Naive B cell (primary cell): ENCODE measurements at places on chromosomes 5 and 9.

- H3K36me3 ChIP-seq = no peaks in the 10 kb centered on the region
- no peak overlapping the region for H3K4me3 ChIP-seq
- H3K27ac ChIP-seq = no peak overlapping the region
- no peaks in the 10 kb centered on the region for H3K27me3 ChIP-seq
Measured at GRCh38 chr9:27967210-27967609, 393.9 kb upstream of the C9orf72 start.

DNA sequence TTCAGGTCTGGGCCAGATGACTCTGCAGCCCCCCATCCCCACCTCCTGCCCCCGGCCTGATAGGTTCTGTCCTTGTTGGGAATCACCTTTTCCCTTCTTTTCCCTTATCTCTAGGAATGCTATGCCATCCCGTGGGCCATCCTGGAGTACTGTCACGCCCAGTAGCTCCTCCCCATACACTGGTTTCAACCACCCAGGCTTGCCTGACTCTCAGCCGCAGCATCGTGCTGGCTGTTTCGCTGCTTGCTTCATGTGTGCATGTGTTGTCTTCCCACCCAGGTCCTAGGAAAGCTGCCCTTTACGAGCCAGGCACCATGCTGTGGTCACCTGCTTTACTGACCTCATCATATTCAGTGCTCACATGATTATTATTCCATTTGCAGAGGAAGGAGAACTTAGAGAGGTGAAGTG, 71.8 kb downstream of the ANGPTL2 start:
- no peak overlapping the region for H3K4me3 ChIP-seq
- peaks cover 14% of the 10 kb centered on the region for H3K4me1 ChIP-seq
- H3K27ac ChIP-seq = no peak overlapping the region
- H3K36me3 ChIP-seq = no peaks in the 10 kb centered on the region
- DNase-seq = no peak

DNA sequence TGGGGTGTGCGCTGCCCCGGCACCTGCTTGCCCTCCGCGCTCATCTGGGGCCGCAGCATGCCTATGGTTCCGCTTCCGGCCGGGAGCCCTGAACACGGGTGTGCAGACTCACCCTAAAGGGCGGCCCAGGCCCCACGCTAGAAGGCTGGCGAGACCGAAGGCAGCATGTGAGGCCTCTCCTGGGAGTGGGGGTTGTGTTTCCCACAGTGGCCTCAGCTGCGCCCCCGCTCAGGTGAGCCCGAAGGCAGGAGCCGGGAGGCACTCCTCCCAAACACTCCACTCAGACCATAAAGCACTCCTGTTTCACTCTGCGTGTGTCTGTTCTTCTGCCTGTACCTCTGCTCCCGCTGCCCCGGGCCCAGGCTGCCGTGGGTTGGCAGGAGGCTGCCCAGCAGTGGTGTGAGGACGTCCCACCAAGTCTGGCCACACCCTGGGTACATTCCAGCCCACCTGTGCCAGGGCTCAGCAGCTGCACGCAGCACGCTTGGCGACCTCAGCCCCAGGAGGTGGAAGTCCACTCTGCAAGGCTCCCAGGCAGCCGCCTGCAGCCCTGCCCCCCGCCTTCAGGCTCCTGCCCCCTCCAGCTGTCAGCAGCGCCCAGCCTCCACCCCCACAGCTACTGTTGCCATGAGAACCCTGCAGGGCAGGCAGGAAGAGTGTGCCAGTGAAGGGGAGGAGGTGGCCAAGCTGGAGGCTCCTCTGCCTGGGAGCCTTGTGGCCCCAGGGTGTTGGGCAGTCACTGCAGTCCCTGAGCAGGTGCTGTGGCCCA, 1.2 kb upstream of the AJM1 start:
- H3K36me3 ChIP-seq = no peaks in the 10 kb centered on the region
- no peak for DNase-seq
- no peak overlapping the region for H3K4me3 ChIP-seq
- H3K4me1 ChIP-seq = peaks cover 22% of the 10 kb centered on the region

- H3K4me3 ChIP-seq = no peak overlapping the region
- peak overlapping the region; percentile 57 for H3K27ac ChIP-seq
- no peaks in the 10 kb centered on the region for H3K36me3 ChIP-seq
- DNase-seq = no peak
- peaks cover 7% of the 10 kb centered on the region for H3K4me1 ChIP-seq
Measured at GRCh38 chr9:22036866-22037626, 27.9 kb upstream of the CDKN2B start.

GRCh38 chr9:68851657-68852056, 146.6 kb downstream of the PIP5K1B start:
- H3K27ac ChIP-seq = peak overlapping the region; percentile 5
- DNase-seq = no peak
- no peak overlapping the region for H3K4me3 ChIP-seq
- peaks cover 25% of the 10 kb centered on the region for H3K36me3 ChIP-seq
- peaks cover 19% of the 10 kb centered on the region for H3K4me1 ChIP-seq
- no peaks in the 10 kb centered on the region for H3K27me3 ChIP-seq

DNA sequence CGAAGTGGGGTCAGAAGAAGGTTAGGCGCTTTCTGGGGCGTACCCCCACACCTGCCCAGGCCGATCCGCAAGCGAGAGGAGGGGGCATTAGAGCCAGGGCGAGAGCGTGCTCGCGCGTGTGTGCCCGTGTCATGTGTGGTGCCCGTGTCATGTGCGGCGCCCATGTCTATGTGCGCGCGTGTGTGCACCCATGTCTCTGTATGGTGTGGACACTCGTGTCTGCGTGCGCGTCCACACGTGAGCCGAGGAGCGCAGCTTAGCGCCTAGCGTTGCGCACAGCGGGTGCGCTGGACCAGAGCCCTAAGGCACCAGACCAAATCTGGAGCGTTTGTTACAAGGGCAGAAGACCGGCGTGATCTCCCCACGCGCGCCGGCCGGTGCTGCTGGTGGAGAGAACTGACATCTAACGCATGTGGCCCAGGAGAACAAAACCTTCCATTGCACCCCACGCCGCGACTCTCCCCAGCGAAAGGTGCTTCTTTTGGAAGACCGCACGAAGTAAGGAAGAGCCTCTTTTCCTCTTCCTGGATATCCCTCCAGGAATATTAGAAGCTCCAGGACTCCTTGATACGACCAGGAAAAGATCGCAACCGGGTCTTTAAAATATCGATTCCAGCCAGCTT, 644 bp downstream of the NIM1K start:
- no peaks in the 10 kb centered on the region for H3K36me3 ChIP-seq
- H3K27me3 ChIP-seq = peaks cover 25% of the 10 kb centered on the region
- H3K4me1 ChIP-seq = peaks cover 30% of the 10 kb centered on the region
- H3K4me3 ChIP-seq = peak overlapping the region; percentile 83
- H3K27ac ChIP-seq = no peak overlapping the region
- DNase-seq = no peak

DNA sequence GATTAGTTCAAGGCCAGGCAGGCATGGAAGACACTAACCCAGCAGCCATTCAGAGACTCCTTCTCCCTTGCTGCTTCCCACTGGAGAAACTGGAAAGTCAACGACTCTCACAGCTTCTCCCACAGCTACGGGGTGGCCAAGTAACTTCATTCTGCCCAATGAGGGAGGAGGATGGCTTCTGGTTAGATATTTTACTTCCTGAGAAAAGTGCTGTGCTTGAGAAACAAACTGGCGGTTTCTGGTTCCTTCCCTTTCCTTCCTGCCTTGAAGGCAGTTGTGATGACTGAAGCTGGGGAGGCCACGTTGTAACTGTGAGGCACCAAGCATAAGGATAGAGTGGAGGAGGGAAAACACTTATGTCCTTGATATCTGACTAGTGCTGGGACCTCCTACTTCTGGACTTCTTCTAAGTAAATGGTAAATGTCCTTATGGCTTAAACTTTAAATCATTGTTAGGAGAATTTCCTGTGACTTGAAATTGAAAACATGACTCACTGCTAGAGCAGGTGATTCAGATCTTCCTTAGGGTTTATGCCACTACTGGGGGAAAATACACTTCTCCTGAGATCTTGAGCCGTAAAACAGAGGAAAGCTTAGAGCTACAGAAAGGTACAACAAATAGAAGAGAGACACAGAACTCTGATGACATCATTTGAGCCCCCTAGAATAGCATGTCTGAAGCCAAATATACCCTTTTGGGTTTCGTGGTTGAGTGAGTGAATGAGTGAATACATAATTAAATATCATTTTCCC, 3.1 kb upstream of the GNPDA1 start:
- H3K36me3 ChIP-seq = peaks cover 4% of the 10 kb centered on the region
- H3K4me1 ChIP-seq = peaks cover 57% of the 10 kb centered on the region
- DNase-seq = no peak
- peak overlapping the region; percentile 0 for H3K4me3 ChIP-seq
- peaks cover 14% of the 10 kb centered on the region for H3K27me3 ChIP-seq

GRCh38 chr9:78354324-78354973, 57.5 kb downstream of the PSAT1 start:
- no peak for DNase-seq
- no peaks in the 10 kb centered on the region for H3K27me3 ChIP-seq
- H3K36me3 ChIP-seq = no peaks in the 10 kb centered on the region
- H3K4me1 ChIP-seq = peaks cover 5% of the 10 kb centered on the region
- no peak overlapping the region for H3K4me3 ChIP-seq

DNA sequence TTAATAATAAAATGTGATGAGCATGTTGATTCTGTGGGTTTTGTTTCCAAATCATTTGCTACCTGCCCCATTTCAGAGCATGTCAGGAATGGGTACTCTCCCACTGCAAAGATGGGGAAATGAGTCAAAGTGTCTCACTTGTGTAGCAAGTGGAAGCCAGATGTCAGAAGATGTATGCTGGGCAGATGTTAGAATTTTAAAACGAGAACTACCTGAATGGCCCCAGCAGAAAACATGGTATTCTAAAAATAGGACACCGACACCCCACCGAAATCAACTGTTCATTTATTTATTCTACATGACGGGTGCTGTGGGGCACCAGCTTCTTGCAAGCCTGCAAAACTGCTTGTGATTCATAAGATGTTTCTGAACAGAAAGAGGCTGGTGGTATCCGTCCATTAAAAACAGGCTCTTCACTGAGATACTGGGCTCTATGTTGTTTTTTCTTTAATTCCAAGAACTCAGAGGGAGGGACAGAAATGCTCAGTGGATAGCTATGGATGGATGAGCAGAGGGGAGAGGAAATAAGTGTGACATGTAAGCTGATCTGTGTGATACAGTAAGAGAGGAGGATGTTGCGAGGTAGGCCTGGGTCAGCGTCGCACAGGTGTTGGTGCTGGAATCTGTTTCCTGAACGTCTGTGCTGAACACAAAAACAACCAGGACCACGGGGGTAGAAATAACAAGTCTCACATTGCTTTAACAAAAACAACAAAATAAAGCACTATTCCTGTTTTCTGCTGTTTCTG, 157.2 kb downstream of the EFNA5 start:
- H3K4me3 ChIP-seq = no peak overlapping the region
- no peak for DNase-seq
- peaks cover 8% of the 10 kb centered on the region for H3K27me3 ChIP-seq
- H3K27ac ChIP-seq = no peak overlapping the region
- peaks cover 4% of the 10 kb centered on the region for H3K4me1 ChIP-seq

DNA sequence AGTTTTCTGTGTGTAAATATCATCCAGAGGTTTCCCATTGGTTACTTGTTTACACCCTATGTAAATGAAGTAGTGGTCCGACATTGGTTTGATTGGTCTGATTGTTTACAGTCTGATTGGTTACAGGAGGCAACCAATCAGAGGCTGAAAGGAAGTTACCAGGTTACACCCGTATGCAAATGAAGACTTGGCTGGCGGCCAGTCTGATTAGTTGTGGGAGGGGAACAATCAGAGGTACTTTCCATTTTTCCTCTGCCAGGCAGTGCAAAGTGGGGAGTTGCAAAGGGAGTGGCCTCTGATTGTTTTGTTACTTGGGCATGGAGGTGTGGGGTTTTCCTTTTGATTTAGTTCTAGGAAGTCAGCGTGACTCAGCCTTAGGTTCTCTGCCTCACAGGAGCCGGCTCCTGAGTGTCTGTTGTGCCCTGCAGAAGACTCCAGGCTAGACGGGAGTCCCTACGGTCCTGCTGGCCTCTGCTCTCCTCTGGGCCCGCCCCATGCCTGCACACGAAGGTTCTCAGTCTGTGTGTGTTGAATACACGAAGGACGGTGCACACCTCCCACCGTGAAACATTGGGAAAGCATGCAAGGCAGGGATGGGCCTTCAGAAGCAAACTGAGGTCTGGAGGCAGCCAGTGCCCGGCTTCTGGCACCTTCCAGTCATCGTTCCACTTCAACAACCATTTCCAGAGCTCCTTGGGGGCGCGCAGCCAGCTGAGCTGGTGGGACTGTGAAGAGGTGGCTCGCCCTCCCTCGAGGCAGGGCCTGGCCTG, 42.9 kb downstream of the OLFM1 start:
- DNase-seq = no peak
- no peaks in the 10 kb centered on the region for H3K27me3 ChIP-seq
- no peak overlapping the region for H3K4me3 ChIP-seq
- no peaks in the 10 kb centered on the region for H3K36me3 ChIP-seq
- peaks cover 17% of the 10 kb centered on the region for H3K4me1 ChIP-seq
- no peak overlapping the region for H3K27ac ChIP-seq
